ENCODE measurements at places on chromosomes 11 and 22. TPM values are rescaled to one million over a fixed set of nuclear protein-coding genes. Genes with fewer than 3 reads are reported as not detected.

- no peak for DNase-seq
Observed at GRCh38 chr11:133692126-133692934, 153.0 kb downstream of the SPATA19 start.

DNA sequence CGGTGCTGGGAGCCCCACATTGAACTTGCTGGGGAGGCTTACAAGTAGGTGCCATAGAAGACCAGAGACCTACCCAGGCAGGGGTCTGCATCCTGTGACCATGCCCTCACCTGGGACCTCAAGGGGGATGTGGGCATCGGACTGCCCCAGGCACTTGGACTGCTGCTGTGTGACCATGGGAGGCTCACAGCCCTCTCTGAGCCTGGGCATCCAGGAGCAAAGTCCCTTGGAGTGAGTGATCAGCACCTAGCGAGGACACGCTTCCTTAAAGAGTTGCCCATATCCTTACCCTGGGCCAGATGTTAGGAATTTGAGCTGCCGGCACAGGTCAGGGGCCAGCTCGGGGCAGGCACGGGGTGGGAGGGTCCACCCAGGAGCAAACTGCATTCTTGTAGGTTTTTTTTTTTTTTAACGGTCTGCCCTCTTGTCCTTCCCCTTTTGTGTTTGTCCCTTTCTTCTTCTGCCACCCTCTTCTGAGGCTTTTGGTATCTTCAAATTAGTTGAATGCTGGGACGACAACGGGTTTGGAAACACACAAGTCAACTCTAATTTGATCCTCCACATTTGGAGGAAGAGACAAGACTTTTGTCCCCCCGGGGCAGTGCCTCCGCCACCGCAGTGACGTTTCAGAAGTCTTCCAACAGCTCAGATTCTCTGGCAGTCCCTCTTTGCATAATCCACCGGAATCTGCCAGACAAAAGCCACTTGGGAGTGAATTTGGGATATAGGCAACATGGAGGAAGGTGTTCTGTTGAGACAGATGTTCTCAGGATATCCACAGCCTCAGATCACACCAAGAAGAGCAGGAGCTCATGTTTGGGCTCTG, 46.1 kb upstream of the LINC01488 start:
- peak; percentile 8 for DNase-seq

GRCh38 chr22:17105143-17106129, 15.7 kb downstream of the TMEM121B start:
- no peak for DNase-seq

DNA sequence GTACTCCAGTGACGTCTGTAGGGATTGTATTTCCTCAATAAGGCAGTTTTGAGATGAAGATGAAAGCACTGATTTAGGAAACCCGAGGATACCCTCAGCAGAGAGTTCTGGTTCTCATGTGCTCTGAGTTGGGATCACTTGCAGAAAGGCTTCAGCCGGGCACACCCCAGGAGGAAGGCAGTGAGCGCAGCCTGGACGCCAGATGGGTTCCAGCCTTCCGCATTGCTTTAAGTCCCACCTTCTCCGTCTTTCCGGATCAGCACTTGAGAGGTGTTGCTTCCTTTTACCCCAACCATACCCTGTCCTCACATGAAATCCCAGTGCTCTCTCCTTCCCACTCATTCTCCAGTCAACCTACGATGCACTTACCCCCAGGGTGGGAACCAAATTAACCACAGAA, 239.5 kb upstream of the CADM1 start:
- DNase-seq: no peak

DNA sequence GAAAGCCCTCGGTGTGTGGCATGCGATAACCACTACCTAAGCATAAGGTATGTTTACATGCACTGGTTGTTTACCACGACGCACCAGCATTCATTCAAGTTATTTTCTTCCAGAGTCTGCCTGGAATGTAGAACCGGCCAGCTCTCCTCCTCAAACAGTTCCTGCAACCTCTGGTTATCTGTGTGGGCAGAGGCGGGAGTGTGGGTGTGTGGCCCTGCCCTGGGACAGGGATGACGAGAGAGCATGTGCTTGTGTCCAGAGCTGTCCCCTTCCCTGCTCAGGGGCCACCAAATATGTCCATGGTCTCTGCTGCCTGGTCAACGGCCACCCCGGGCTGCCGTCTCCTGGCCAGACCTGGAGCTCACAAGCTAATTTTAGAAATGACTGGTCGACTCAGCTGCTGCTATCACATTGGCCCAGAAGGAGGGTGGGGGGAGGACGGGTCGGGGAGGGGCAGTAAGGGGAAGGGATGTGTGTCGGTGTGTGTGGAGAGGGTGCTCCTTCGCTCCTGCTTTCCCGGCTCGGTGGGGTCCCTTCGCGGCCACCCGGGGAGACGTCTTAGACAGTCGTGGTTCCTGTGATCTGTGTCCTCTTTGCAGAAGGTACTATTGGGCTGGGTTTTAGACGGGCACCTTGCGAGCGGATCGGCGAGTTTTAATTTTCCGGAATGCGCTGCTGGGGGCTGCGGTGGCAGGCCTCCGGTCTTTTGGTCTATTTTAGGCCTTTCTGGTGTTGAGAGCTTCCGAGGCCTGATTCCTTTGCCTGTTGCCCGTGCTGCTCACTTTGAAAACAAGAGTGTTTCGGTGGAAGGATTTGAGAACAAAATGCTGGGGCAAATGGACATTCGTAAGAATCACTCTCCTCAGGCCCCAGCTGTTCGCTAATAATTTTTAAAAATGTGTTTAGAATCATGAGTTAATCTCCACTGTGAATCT, at the start of gene MYO18B:
MYO18B (plus strand) TSS at position 497 of the 935 bp plus-strand sequence. CDS start 18,905 bp downstream, outside the sequence.
- peak; percentile 83 for DNase-seq

DNA sequence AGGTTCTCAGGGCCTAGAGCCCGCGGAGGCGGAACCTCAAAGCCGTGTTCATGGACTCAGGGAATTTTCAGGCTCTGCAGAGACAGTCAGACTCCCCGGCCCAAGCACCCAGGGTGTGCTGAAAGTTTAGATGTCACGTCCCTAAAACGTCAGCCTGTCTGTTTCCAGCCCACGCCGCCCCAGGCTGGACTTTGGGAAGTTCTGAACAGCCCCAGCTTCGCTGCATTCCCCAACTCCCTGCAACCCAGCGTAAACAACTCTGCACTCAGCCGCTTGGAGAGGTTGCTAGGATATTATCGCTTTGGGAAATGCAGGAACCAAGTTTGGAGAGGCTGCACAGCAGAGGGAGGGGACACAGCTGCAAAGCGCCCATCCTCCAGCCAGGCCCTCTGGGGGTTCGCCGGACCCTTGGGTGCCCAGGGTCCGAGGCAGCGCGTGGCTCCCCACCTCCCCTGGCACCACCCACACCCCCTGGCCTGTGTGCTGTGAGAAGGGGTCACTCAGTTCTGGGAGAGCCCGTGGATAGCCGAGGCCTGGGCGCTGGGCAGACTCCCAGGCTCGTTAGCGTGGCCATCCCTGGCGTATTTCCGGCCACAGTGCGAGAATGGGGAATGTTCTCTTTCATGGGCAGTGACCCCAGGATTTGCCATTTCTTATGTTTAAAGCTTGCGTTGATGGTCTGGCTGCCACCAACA, 120.5 kb upstream of the FGF3 start:
- peak; percentile 80 for DNase-seq

GRCh38 chr11:8040261-8040920, 40.6 kb upstream of the TUB start:
- DNase-seq: no peak

- no peak for DNase-seq
Observed at GRCh38 chr11:28632338-28632737, 524.1 kb downstream of the METTL15 start.

DNA sequence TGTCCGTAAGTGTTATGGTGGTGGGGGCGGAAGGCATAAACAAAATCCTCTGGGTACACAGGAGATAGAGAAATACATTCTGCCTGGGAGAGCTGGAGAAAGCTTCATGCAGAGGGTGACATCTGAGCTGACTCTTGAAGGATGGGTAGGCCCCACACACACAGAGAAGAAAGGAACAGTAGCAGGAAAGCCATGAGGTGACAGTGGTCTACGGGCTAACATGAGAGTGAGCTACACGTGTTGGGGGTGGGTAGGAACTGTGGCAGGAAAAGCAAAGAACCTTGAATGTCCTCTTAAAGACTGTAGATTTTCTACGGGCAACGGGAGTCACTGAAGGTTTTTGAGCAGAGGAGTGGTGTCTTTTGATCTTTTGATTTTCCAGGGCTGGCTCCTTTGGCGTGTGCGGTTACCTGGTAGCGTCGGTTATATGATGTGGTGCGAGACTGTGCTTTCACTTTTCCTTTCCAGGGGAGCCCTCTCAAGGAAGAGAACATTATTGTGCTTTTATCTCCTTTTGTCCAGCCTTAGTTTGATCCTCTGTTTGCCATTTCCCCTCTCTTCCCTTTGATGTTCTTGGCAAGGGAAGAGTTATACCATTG, 39.7 kb downstream of the ADAMTS8 start:
- no peak for DNase-seq

BIK gene
- not detected for total RNA-seq

MAJIN gene
- total RNA-seq: not detected

OR52A1 gene
- total RNA-seq: not detected

SCO2 gene
- total RNA-seq: 1.3 TPM

Measured in left ventricle myocardium superior (tissue), 1 donor.